ENCODE measurements at places on chromosomes 1 and 21.

DNA sequence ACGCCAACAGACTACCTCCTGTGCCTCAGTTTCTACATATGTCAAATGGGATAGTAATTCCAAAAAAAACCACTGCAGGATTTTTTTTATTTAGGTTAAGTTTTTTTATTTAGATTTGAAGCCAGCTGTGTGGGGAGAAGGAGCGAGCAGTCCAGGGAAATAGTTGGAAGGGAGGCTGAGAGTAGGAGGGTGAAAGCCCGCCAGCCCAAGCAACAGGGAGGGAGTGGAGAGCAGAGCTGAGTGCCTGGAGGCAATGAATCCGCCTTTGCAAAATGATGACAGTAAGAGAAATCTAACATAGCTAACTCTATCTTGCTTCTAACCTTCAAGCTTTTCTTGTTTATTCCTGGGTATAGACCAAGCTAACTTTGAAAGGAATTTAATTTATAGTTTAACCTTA lies 15.6 kb upstream of the C1orf198 start:
- DNase-seq: no peak

DNA sequence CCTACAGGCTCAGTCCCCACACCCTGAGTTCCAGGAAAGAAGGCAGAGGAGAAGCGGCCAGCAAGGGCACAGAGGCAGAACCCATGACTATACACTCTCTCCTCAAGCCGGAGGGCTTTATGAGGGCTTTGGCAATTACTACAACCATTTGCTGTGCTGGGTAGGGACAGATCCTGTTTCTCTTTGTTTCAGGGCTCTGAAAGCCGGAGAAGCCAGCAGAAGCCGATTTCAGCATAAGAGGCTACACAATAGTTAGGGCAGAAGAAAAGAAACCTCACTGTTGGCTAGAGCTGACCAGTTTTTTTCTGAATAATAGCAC lies 13.9 kb downstream of the GPR3 start:
- DNase-seq: no peak

GRCh38 chr1:97461782-97462181 lies 459.1 kb downstream of the DPYD start:
- no peak for DNase-seq

DNA sequence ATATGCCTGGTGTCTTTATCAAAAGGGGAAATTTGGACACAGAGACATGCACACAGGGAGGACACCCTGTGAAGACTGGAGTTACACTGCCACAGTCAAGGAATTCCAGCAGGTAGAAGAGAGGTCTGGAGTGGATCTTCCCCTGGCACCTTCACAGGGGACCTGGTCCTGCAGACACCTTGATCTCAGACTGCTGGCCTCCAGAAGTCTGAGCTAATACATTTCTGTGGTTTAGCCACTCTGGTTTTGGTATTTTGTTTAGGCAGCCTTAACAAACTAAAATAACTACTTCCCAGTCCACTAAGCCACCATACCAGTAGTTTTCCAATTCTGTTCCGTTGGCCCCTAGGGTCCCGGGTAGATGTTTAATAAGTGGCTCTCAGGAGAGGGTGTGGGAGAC lies 164.7 kb downstream of the SETD4 start:
- DNase-seq: no peak

DNA sequence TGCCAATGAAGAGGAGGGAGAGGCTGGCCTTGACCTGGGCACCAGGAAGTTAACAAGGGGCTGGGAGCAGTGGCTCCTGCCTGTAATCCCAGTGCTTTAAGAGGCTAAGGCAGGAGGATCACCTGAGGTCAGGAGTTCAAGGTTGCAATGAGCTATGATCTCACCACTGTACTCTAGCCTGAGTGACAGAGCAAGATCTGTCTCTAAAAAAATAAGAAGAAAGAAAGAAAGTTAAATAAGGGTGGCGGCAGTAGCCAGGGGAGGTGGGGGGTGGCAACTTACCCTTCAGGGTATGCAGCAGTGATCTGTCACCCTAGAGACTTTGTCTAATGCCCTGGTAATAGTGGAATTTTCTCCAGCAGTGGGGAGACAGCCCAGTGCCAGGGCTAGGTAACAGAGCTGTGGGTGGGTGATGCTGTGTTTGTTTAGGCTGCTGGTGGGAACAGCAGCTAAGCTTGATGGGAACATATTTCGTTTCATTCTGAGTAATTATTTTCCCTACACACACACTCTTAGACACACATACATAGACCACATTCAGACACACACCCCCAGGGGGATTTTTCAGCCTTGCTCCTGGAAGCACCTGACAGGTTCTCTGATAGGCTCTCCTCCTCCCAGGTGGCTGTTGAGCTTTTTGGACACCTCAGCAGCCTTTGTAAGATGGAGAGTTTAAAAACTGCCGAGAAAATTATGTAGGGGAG lies 11.3 kb upstream of the SYT6 start:
- no peak for DNase-seq

- DNase-seq: no peak
These were observed 53.0 kb upstream of the ADORA3 start for GRCh38 chr1:111556325-111557037.

DNA sequence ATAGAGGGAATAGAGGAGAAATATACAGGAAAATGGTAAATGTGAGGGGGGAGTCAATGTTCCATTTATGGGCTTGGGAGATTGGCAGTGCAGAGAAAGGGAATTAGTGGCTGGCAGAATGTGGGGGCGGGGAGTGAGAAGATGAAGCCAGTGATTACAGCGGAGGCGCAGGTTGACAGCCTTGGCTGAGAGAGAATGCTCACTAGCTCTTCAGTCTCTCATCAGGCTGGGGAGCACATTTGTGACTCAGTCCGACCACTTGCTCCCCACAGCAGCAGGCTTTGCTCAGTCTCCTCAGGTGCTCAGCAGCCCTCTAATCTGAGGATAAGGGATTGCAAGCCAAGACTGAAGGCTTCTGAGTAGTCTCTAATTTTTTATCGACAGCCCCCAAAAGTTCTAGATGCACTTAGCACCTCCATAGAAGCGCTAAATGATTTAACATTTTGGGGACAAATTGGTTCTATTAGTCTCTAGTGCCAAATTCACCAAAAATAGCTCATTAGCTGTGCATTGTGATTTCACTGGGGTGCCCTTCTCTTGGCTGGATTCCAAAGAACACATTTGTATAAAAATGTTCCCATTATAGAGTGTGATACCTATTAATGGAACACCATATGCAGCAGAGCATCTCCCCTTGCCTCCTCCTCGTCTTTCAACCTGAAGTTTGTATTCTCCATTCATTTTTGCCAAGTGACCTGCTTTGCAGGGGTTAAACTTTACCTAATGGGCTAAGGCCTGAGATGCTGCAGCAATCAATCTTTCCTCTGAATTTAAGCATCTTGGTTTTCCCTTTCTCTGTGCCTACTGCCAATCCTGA lies 191.8 kb downstream of the ZNF326 start:
- DNase-seq: no peak

DNA sequence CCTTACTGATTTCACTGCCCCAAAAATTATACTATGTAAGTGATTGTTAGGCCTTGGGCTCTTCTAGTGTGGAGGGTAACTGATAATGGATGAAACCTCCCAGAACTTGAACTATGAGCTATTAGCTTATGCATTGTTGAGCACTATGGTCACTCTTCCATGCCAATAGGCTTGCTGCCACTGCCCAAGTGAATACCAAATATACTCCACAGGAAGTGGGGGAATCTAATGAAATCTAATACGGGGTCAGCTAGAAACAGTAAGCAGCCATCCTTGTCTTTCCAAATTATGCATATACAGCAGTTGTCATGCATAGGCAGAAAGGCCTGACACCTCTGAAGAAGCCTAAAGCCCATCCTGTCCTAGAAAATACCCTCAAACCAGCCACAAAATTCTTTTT lies 198.7 kb upstream of the PTBP2 start:
- no peak for DNase-seq

GRCh38 chr1:214857716-214858115 lies 224.8 kb upstream of the KCNK2 start:
- DNase-seq: no peak

- no peak for DNase-seq
These were observed 145.7 kb upstream of the TMEM51 start for GRCh38 chr1:15007842-15008241.

DNA sequence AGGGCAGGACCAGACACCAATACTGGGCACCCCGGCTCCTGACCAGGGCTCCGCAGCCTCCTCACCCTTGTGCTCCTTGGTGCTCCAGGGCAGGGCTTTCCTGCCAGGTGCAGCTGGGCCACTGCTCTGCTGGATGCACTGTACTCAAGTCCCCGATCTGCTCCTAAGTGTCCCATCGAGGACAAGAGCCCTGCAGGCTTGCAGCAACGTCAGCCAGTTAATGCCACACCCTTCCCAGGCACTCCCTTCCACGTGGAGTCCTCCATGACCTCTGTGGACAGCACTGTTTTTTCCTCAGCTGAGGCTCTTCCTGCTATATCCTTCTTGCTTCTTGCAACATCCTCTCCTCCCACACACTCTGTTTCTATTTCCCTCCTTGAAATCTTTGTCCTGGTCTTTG lies 94.0 kb upstream of the NGF start:
- no peak for DNase-seq

DNA sequence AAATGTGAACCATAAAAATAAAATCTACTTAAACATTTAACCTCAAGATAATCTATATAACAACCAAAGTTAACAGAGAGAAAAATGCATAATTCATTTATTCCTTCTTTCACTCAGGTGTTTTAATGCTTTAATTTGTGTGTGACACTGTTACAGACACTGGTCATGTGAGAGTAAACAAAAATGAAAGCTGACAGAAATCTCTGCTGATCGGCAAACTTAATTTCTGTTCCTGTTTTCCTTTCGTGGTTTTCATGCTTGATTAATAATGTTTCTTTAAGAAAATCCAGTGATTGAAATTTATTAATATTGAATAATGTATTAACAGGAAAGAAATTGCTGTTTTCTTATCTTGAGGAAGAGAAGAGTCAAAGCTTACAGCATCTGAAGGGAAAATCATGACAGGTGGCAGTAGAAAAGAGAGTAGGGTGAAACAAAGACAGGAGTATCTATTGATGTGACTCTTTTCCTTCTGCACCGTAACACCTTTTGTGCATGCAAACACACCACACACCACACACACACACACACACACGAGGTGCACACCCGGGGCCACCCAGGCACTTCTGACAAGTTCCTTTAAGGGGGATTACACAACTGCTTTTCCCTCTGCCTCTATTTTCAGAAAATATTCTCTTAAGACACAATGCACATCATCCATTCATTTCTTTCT lies 1.6 kb downstream of the OR2AK2 start:
- no peak for DNase-seq

DNA sequence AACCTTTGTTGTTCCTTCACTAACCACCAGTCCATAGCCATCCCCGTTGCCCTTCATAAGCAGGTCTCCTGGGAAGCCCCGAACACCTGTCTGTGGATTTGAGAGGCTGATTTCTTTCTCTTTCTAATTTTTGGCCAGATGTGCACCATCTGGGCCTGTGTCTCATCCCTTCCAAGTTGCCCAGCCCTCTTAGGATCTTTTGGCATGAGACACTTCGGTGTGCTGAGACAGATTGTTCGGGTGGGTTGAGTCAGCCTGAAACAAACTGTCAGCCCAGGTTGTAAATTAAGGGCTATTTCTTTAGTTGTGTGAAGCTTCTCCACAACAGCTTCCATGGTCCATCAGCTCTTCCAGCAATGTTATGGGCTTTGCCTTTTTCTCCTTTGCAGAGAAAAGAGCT lies 1.4 kb upstream of the DNAJC11 start:
- no peak for DNase-seq

DNA sequence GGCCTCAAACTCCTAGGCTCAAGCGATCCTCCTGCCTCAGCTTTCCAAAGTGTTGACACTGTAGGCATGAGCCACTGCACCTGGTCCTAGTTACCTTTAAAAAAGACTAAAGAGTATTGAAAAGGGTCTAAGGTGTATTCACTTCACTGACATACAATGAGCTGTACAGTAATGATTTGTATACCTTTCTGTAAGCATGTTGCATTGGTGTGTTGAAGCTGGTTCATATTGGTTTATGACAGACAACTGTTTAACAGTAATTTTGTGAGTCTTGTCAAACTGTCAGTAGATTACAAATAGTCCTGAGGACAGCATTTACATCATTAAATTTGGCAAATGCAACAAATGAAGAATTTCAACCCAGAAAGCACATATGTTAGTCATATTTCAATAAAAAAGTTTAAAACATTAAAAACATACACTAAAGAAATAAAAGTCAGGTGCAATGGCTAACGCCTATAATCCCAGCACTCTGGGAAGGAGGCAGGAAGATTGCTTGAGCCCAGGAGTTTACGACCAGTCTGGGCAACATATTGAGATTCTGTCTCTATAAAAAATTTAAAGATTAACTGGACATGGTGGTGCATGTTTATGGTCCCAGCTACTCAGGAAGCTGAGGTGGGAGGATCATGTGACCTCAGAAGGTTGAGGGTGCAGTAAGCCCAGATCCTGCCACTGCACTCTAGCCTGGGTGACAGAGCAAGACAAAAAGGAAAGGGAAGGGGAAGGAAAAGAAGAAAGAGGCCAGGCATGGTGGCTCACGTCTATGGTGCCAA lies 88.3 kb upstream of the HP1BP3 start:
- DNase-seq: no peak

GRCh38 chr1:48681476-48682305 lies 95.0 kb downstream of the BEND5 start:
- DNase-seq: no peak

GRCh38 chr1:109838838-109839240 lies 71.8 kb upstream of the CSF1 start:
- no peak for DNase-seq

DNA sequence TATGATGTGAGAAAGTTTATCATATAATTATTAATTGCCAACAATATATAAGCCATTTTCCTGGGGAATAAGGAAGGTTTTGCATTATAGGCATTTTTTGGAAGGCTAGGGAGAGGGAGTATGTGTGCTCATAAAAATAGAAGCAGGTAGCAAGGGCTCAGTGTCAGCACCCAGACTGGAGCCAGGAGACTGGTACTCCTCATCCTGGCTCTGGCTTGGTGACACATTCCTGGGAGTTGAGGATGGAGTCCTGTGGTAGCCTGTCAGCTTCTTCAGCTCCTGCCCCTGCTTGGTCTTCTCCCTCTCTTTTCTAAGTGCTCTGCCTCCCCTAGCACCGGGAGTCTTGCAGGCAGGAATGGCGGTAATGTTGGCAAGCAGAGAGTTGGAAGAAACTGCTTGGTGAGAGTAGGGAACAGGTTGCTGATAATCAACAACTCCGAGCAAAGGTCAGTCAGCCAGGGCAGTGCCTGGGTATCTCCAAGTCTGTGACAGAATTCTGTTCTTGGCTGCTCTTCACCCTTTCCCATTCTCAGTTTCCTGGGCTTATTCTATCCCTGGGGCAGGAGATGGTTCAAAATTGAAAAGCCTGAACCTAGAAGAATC lies 23.0 kb downstream of the GIPC2 start:
- DNase-seq: no peak

- no peak for DNase-seq
These were observed 456 bp downstream of the PTPN14 start for GRCh38 chr1:214550857-214551435.

- no peak for DNase-seq
These were observed 166.8 kb upstream of the IVNS1ABP start for GRCh38 chr1:185483664-185484450.

Data from T-cell (primary cell).